Activated CD4-positive, alpha-beta T cell treated with anti-CD3 and anti-CD28 coated beads for 36 hours (primary cell): ENCODE measurements at places on chromosomes 6 and 20.

DNA sequence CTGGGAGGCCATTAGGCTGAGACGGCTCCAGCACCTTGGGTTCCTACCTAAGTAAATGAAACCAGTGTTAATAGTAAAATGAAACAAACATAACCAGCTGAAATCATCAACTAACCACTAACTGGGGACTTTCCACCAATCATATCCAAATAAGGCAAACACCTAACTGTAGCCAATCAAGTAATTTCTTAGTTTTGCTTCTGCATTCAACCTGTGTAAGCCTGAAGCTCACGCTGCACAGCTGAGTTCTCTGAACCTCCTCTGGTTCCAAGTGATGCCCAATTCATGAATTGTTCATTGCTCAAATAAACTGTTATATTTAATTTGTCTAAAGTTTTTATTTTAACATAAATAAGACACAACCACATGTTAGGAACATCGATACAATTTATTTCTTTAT, 22.5 kb downstream of the KLHL32 start:
- peak; percentile 12 for DNase-seq

GRCh38 chr6:1609648-1610496, at the start of gene FOXC1:
Gene FOXC1, plus strand, starts transcription at chr6:1609915. Its CDS starts 531 bp downstream, at chr6:1610446.
- peak; percentile 70 for DNase-seq

DNA sequence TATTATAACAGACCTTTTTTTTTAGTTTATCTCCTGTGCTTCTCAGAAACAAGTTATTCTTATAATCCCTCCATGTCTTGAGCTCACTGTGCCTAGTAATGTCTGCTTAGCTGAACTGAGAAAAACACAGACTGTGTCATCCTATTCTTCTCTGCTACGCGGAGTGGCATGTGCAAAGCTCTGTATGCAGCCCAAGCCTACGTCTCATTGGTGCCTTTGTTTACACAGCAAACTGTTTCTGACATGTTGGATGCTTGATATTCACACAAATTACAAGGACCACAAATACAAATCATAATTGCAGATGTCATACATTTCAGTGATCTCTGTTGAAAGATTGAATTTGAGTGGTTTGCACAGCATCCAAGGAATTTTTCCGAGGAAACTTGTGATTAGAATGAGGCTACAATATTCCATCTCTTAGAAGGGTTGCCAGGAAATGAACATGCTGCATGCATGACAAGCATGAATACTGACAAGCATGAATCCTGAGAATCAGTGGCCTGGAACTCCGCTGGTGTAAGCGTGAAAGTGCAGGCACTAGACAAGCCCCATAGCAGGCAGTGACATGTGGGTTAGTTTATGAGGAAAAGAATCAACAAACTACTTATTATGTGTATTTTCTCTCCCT, 128.4 kb upstream of the SGK1 start:
- no peak for DNase-seq

GRCh38 chr6:139338795-139339194, 35.7 kb downstream of the CITED2 start:
- no peak for DNase-seq

GRCh38 chr6:33860706-33861474, 57.1 kb upstream of the MLN start:
- peak; percentile 51 for DNase-seq

DNA sequence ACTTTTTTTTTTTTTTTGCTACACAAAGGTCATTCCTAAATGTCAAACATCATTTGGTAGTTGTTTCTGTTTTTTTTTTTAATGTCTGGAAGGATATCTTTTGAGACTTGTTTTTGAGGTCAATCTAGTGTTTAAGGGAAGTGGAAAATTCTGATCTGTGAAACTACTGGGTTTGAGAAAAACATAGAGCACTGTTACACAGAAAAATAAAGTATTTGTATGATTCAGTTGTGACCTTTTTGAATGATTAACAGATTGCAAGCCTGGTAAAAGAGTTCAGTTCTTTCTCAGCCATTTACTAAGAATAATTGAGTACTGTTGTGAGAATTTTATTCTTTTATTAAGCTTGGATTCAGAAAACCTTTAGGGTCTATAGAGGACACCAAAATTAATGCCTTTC, 276.7 kb downstream of the ADGRB3 start:
- DNase-seq: no peak

GRCh38 chr20:41507851-41508250, 110.3 kb downstream of the CHD6 start:
- no peak for DNase-seq

DNA sequence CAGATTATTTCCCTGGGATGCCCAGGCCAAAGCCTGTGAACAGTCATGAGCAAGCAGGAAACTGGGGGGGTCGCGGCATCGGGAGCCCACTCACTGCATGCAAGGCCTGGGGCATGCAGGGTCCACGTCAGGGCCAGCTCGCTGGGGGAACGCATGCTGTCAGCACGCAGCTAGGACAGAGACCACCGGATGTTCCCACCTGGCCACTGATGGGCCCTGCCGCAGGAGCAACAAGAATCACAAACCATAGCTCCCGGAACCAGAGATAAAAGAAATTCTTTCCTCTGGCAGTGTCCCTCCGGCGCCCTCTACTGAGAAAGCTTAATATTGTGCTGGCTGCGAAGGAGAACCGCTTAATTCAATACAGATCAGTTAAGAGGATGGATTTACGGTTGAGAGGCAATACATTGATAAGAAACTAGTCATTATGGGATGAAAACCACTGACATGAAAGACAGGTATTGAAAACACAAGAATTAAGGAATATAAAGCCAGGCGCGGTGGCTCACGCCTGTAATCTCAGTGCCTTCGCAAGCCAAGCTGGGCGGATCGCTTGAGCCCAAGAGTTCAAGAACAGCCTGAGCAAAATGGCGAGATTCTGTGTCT, 32.6 kb downstream of the C6orf15 start:
- DNase-seq: peak; percentile 82

GRCh38 chr6:132410830-132411229, 9.6 kb upstream of the MOXD1 start:
- no peak for DNase-seq

DNA sequence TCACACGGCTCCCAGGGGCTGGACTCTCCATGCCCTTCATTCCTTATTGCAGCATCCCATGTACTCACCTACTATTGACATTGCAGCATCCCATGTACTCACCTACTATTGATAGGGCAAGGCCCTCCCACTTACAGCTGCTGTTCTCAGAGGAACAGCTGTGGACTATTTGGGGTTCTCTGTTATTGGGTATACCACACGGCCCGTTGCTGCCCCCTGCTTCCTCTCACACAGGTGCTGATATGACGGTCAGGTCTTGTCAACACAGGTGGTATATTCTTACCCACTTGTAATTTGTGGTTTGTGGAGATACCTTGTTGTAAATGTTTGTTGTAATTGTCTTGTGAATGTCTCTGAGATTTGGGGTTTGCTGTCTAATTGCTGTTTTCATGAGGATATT, 18.8 kb downstream of the ALDH5A1 start:
- DNase-seq: no peak

DNA sequence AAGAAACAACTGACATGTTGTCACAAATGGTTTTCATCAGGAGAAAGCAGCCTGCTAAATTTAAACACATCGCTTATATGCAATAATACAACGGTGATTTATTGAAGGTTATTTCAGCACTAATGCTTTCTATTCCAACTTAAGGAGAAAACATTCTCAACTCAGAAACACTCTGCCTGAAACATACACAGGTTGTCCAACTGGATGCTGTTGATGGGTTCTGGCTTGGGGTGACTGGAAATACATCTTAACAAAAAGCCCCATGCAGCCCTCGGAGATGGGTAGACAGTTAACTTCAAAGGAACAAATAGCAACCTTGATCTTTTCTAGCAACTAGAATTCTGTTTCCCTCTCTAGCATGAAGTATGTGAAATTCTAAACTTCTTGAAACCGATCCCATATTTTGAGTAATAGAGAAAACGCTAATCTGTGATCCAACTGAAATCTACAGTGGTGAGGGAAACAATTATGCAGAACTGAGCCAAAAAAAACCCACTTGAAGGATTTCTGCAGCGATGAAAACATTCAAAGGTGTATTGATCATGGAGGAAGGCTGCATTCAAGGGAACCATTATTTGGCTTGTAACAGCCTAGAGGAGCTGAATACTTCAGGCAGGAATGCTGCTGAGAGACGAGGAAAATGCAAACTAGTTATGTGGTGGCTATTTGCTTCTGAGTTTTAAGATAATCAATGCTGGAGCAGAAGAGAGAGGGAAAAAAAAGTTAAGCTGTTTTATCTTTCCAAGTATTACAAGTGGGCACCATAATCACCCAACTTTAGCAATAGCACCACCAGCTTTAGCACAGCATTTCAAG, 6.9 kb downstream of the ZMYND8 start:
- DNase-seq: no peak

DNA sequence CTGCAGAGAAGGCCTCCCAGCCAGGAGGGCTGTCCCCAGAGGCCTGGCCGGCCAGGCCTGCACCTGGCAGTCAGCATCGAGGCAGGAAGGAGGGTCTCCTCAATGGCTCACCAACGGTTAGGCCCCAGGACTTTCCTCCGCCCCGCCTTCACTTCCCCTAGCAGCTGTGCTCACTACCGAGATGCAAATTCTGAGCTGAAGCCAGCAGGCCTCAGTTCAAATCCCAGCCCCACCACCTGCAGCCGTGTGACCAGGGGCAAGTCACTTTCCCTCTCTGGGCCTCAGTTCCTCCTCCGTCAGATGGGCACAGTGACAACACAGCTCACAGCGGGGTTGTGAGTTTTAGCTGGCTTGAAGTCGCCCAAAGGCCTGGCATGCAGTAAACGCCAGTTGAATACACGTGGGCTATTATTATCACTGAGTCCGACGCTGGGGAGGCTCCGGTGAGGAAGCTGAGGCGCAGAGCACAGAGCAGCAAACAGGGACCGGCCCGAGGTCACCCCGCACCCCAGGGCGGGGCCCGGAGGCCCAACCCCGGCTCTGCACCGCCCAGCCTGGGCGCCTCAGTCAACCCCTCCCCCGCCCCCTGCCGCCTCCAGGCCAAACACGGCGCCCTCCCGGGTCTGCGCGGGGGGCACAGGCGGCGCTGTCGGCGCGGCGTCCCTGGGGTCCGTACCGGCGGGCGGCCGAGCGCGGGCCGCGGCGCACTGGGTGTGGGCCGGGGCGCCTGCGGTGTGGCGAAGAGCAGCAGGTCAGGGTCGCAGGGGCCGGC, 671 bp downstream of the E2F1 start:
- peak; percentile 87 for DNase-seq

GRCh38 chr6:15327271-15327670, 81.4 kb downstream of the JARID2 start:
- peak; percentile 73 for DNase-seq

- no peak for DNase-seq
These were observed 23.9 kb upstream of the VEGFA start for GRCh38 chr6:43746071-43746470.

GRCh38 chr6:151025076-151025475, 159.6 kb downstream of the MTHFD1L start:
- DNase-seq: no peak

DNA sequence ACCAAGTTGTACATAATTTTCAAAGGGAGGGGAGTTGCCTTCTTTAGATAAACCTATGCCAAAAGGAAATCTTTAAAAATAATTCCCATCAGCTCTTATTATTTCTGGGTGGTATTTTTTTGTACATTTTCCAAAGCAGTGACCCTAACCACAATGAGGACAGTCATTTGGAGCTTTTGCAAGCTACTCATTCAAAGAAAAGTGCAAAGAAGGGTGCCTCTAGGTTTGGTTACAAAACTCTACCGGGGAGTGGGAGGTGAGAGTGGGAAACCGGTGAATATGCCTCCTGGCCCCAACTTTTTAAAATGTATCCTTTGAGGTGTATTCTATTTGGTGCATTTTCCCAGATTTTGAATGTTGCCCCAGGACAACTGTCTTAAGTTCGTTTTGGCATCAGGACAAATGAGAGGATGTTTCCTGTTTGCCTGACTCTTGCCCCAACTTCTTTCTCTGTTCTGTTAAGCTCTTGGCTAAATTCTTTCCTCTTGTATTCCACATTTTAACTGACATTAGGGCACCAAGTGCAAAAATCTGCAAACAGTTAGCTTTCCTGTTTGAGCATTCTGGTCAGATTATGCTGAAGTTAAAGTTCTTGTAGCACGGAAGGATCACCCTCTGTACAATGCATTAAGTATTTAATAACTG, 78.9 kb downstream of the SLX4IP start:
- DNase-seq: no peak

GRCh38 chr20:58090161-58090560, 138.3 kb downstream of the ANKRD60 start:
- DNase-seq: no peak

GRCh38 chr6:113597231-113597583, 259.9 kb upstream of the MARCKS start:
- DNase-seq: no peak

DNA sequence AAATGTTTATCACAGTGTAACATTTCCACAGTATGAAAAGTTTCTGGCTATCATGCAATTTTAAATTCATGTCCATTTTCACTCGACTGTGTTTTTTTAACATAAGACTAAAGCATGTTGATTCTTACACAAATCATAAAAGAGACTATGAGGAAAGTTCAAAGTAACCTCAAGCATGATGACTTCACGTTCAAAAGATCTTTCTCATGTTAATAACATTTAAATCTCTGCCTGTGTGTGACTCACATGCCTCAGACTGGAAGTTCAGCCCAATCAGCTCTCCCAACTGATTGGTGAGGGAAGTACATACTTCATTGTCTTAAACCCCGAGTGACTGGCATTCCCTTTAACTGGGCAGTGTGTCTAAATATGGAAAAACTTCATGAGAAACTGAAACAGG, 37.4 kb downstream of the ATXN1 start:
- DNase-seq: peak; percentile 29

GRCh38 chr6:167930295-167930694, 67.2 kb upstream of the KIF25 start:
- no peak for DNase-seq
